IPS DF 6.9 (cell line): ENCODE measurements at places on chromosomes 7 and 10.

GRCh38 chr7:1409555-1409954, 49.7 kb downstream of the MICALL2 start:
- no peak overlapping the region for H3K4me3 ChIP-seq
- no peaks in the 10 kb centered on the region for H3K36me3 ChIP-seq

- no peak for DNase-seq
- no peaks in the 10 kb centered on the region for H3K36me3 ChIP-seq
- H3K27me3 ChIP-seq, result peaks cover 1% of the 10 kb centered on the region; the same call in 1 of the 2 replicates
- H3K27ac ChIP-seq, result no peak overlapping the region
Observed at GRCh38 chr7:115004121-115004520, 82.2 kb downstream of the MDFIC start.

DNA sequence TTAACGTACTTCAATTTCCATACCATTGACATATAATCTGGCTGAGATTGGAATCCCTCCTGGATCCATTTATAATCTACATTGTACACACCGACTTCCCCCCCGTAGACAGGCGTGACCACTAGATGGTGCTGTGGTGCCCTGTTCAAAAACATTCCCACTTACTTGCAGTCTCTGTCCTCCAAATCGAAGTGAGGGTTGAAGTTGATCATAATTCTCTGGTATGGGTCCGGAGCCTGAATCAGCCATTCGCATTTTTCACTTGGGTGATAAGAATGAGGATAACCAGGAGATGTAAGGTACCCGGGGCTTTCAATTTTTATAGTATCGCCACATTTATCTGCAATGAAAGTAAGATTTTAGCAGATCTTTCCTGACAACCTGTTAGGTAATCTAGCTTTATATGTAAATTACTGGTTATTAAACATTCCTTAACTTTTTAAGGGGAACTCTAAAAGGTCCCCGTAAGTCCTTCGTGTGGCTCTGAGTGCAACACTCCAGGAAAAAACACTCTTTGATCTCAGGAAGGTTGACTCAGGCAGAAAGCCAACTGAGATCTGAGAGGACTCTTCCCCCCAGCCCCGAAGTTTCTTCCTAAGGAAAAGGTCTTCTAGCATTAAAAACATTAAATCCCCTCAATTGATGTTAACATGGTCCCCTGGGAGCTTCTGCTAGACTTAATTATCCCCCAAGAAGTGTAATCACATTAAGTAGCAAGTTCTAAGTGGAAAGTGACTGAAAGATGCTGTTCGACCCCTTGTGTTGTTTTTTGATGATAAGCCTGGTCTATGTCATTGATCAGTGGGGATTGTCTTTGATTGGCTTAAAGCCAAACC, 3.7 kb downstream of the NRP1 start:
- no peaks in the 10 kb centered on the region for H3K4me1 ChIP-seq
- no peak overlapping the region for H3K27ac ChIP-seq
- DNase-seq, result peak; percentile 66
- H3K4me3 ChIP-seq, result no peak overlapping the region

DNA sequence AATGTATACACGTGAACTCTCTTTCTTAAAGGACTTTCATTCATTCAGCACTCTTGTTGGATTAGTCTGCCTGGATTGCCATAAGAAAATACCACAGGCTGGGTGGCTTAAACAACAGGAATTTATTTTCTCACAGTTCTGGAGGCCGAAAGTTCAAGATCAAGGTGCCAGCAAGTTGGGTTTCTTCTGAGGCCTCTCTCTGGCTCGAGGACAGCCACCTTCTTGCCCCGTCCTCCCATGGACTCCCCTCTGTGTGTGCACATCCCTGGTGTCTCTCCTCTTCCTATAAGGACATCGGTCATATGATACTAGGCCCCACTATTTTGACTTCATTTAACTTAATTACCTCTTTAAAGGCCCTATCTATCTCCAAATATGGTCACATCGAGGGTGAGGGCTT, 110.4 kb upstream of the BMPER start:
- no peak overlapping the region for H3K27ac ChIP-seq
- no peaks in the 10 kb centered on the region for H3K27me3 ChIP-seq
- DNase-seq, result no peak
- H3K4me3 ChIP-seq, result no peak overlapping the region
- H3K4me1 ChIP-seq, result 0 out of 2 replicates have a peak, but pooled peaks cover under 1% of the 10 kb centered on the region

DNA sequence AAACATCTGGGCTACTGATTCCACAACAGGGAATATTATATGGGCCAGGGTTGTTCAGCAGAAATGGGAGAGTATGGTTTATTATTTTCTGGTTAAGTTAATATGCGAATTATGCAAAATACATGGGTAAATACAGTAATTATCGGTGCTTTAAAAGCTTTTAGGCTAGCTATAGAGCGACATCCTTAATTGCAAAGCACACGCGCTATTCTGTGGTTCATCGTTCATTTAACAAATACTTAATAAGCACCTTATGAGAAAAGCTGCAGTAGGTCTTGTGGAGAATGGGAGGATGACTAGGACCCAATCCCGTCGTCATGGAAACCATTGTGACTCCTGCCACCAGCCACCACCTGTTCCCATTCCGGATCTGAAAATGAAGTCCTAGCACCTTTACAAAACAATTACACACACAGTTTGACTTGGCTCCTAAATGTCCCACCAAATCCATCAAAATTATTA, 623 bp upstream of the CEP41 start:
- H3K36me3 ChIP-seq, result no peaks in the 10 kb centered on the region
- H3K27ac ChIP-seq, result no peak overlapping the region
- H3K4me3 ChIP-seq, result peak overlapping the region; percentile 24; the same call in 1 of the 2 replicates
- no peaks in the 10 kb centered on the region for H3K27me3 ChIP-seq
- H3K4me1 ChIP-seq, result peaks cover 5% of the 10 kb centered on the region; the same call in 1 of the 2 replicates

GRCh38 chr10:132977076-132977475, 34.7 kb upstream of the CFAP46 start:
- peaks cover 2% of the 10 kb centered on the region; the same call in 1 of the 2 replicates for H3K4me1 ChIP-seq
- H3K27ac ChIP-seq, result no peak overlapping the region
- no peaks in the 10 kb centered on the region for H3K36me3 ChIP-seq
- DNase-seq, result no peak
- no peaks in the 10 kb centered on the region for H3K27me3 ChIP-seq

DNA sequence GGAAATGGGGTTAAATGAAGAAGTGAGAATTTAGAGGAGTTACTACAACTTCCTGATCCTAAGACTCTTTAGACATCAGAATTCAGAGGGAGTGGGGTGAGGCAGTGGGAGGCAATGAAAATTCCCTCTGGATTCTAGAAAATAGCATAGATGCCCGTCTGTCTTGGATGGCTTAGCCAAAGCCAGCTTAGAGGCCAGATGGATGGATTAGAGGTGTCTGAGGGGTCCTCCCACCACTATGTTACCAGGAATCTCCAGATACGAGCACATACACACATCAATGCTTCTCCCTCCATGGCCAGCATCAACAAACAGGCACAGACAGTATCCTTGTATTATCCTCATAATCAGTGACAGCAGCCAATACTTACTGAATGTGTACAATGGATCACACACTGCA, 418.1 kb downstream of the PLXNA4 start:
- H3K4me3 ChIP-seq, result no peak overlapping the region
- H3K27ac ChIP-seq, result no peak overlapping the region
- DNase-seq, result no peak
- H3K4me1 ChIP-seq, result no peaks in the 10 kb centered on the region

- peaks cover 3% of the 10 kb centered on the region; the same call in 1 of the 2 replicates for H3K4me1 ChIP-seq
- H3K4me3 ChIP-seq, result no peak overlapping the region
- H3K27me3 ChIP-seq, result no peaks in the 10 kb centered on the region
- no peaks in the 10 kb centered on the region for H3K36me3 ChIP-seq
Observed at GRCh38 chr7:66627151-66627681, 1.5 kb upstream of the KCTD7 start.

DNA sequence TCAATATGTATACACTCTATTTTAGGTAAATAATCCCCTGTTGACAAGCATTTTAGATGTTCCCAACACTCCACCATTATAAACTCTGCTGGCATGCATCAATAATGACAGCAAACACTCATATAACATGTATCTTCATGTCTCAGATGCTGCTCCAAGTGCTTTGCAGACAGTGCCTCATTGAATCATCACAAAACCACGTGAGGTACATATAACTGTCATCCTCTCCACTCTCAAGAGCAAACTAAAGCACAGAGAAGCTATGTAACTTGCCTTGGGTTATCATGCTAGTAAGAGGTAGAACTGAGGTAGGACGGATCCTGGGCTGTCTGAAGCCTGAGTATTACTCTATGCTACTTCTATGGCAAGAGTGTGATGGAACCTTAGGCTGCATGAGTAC, 72.5 kb upstream of the GSDME start:
- no peaks in the 10 kb centered on the region for H3K4me1 ChIP-seq
- no peak overlapping the region for H3K27ac ChIP-seq
- no peaks in the 10 kb centered on the region for H3K27me3 ChIP-seq
- DNase-seq, result no peak

- H3K4me3 ChIP-seq, result no peak overlapping the region
- peaks cover 11% of the 10 kb centered on the region; the same call in 1 of the 2 replicates for H3K4me1 ChIP-seq
Observed at GRCh38 chr10:86538547-86538946, 17.0 kb upstream of the WAPL start.

- no peaks in the 10 kb centered on the region for H3K4me1 ChIP-seq
- H3K27me3 ChIP-seq, result no peaks in the 10 kb centered on the region
- no peak for DNase-seq
- no peak overlapping the region for H3K4me3 ChIP-seq
- H3K36me3 ChIP-seq, result no peaks in the 10 kb centered on the region
- no peak overlapping the region for H3K27ac ChIP-seq
Observed at GRCh38 chr10:62454687-62455397, 80.7 kb downstream of the ZNF365 start.

GRCh38 chr10:71246591-71247413, 34.4 kb downstream of the UNC5B start:
- no peak overlapping the region for H3K4me3 ChIP-seq
- H3K27me3 ChIP-seq, result no peaks in the 10 kb centered on the region
- no peaks in the 10 kb centered on the region for H3K4me1 ChIP-seq
- H3K27ac ChIP-seq, result no peak overlapping the region

- H3K27me3 ChIP-seq, result no peaks in the 10 kb centered on the region
- no peak overlapping the region for H3K4me3 ChIP-seq
- peaks cover 5% of the 10 kb centered on the region; the same call in 1 of the 2 replicates for H3K36me3 ChIP-seq
Observed at GRCh38 chr7:50594734-50595485, 29.7 kb upstream of the DDC start.

GRCh38 chr7:853366-854117, 21.3 kb downstream of the SUN1 start:
- no peaks in the 10 kb centered on the region for H3K4me1 ChIP-seq
- H3K27ac ChIP-seq, result no peak overlapping the region
- no peaks in the 10 kb centered on the region for H3K27me3 ChIP-seq

DNA sequence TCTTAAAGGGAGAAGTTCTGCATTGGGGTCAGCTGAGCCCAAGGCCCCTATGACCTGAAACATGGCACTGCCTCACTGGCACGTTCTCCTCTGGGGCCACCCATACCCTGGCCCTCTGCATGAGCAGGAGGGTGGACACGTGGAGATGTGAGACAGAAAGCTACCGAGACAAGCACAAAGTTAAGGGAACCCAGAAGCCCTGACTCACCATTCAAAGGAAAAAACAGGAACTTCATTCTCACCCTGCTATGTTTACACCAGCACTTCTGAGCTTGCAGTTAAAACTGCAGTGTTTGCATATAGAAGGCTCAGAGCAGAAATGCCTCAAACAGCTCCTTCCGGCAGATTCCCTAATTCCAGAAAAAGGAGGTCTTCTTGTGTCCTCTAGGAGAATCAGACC, 41.7 kb downstream of the DENND11 start:
- DNase-seq, result no peak
- H3K4me3 ChIP-seq, result no peak overlapping the region
- no peaks in the 10 kb centered on the region for H3K4me1 ChIP-seq
- no peaks in the 10 kb centered on the region for H3K27me3 ChIP-seq
- no peak overlapping the region for H3K27ac ChIP-seq
- H3K36me3 ChIP-seq, result peaks cover 14% of the 10 kb centered on the region; the same call in 1 of the 2 replicates

DNA sequence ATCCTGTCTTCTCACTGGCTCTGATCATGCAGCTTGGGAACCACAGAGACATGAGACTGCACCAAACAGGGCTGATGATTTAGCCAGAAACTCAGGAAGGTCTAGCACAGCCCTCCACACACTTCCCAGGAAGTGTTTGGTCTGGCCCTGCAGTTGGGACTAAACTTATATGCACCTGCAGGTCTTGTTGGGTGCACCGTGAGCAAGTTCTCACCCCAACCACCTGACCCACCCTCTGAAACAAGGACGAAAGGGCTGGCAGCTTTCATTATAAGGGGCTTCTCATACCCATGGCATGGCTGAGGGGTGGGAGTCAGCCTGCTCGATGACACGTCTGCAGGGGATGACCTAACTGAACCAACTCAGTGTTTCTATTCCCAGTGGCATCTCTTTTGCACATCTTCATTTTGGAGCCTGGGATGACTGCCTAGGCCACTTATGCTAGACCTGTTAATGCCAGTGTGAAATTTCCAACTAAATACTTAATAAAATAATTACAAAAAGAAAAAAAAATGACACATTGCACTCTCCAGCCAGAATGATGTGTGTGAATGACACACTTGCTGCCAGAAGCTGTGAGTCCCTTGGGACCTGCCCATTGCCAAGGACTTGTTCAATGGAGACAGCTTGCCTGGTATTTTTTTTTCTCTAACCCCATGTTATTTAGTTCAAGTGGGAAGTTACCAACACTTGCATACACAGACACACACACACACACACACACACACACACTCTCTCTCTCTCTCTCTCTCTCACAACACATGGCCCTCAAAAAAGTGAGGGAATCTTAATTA, 102.6 kb downstream of the NEURL1 start:
- no peaks in the 10 kb centered on the region for H3K27me3 ChIP-seq
- no peak overlapping the region for H3K27ac ChIP-seq
- no peaks in the 10 kb centered on the region; the same call in 1 of the 2 replicates for H3K4me1 ChIP-seq
- H3K36me3 ChIP-seq, result no peaks in the 10 kb centered on the region

GRCh38 chr10:70561070-70561469, 41.5 kb downstream of the PRF1 start:
- no peak overlapping the region for H3K27ac ChIP-seq
- 0 out of 2 replicates have a peak, but pooled peaks cover 1% of the 10 kb centered on the region for H3K4me1 ChIP-seq

DNA sequence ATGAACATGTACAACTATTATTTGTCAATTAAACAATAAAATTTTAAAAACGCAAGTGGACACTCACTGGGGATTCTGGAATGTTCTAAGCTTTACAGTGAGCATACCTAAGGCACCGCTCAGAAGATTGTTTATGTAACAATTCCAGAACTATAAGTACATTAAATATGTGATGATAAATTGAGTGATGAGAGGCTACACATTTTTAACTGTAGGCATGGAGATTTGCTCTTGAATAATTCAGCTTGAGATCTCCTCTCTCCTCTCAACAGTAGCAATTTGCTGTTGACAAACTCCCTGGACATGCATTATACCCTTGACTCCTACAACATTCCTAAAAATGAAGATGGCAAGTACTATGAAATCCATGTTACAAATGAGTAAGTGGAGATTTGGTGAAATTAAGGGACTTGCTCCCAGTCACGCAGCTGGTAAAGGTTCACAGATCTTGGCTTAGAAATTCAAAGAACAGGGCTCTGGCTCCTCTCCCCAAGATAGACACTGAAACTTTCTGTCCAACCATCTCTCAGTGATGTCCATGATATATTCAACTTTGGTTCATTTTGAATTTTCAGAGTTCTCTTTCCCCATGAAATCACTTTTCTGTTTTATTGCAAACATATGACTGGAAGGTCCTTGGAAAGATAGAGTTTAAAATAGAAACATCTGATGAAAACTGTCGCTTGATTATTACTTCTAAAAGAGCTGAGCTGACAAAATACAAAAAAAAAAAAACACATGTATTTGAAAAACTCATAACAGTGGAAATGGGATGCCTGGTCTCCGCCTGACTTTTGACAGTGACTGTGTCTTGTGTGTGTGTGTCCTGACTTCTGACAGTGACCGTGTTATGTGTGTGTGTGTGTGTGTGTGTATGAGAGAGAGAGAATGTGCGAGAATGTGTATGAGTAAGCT, 488.3 kb downstream of the TNS3 start:
- no peak for DNase-seq
- no peaks in the 10 kb centered on the region for H3K4me1 ChIP-seq
- no peaks in the 10 kb centered on the region for H3K27me3 ChIP-seq
